ENCODE measurements at places on chromosomes 16 and 17. TPM values are rescaled to one million over a fixed set of nuclear protein-coding genes. Genes with fewer than 3 reads are reported as not detected.

The CCL3 gene
- 4.1 TPM for total RNA-seq

The PRSS8 gene
- not detected for total RNA-seq

The CD300E gene
- not detected for total RNA-seq

The SECTM1 gene
- 16.4 TPM for total RNA-seq

The PMP22 gene
- total RNA-seq, result not detected

The KCNJ16 gene
- not detected for total RNA-seq

The NPIPB6 gene
- total RNA-seq, result 1.1 TPM

The TLCD3A gene
- 5.8 TPM for total RNA-seq

The SLFN12 gene
- 9.6 TPM for total RNA-seq

The SEZ6L2 gene
- not detected for total RNA-seq

The TMEM114 gene
- not detected for total RNA-seq

The TEX19 gene
- total RNA-seq, result 0.10 TPM

The ZNF423 gene
- not detected for total RNA-seq

The STX1B gene
- total RNA-seq, result 1.1 TPM

The TNFRSF12A gene
- 1.8 TPM for total RNA-seq

The FKBP10 gene
- 0.44 TPM for total RNA-seq

The DNAH17 gene
- total RNA-seq, result 0.15 TPM

The MT4 gene
- not detected for total RNA-seq

The HID1 gene
- total RNA-seq, result 0.82 TPM

The CALB2 gene
- total RNA-seq, result not detected

The ATAD5 gene
- 33.2 TPM for total RNA-seq

The ABAT gene
- total RNA-seq, result 5.4 TPM

The SYT17 gene
- total RNA-seq, result not detected

The CHD9NB gene
- 0.27 TPM for total RNA-seq

The ENPP7 gene
- not detected for total RNA-seq

The FMNL1 gene
- total RNA-seq, result 410 TPM

The GLP2R gene
- total RNA-seq, result not detected

The FBXO47 gene
- total RNA-seq, result not detected

The TBC1D26 gene
- total RNA-seq, result not detected

The CCT6B gene
- total RNA-seq, result 2.0 TPM

The ACE gene
- 4.1 TPM for total RNA-seq

The G6PC3 gene
- 25.2 TPM for total RNA-seq

The ATP2C2 gene
- total RNA-seq, result not detected

The RAB37 gene
- total RNA-seq, result 30.4 TPM

The GABARAP gene
- 279 TPM for total RNA-seq

The KRT37 gene
- not detected for total RNA-seq

The CD300LG gene
- not detected for total RNA-seq

The TMEM235 gene
- total RNA-seq, result not detected
